Placental pericyte (primary cell): ENCODE measurements at places on chromosomes 12 and 14. TPM values are rescaled to one million over a fixed set of nuclear protein-coding genes. Genes with fewer than 3 reads are reported as not detected.

Gene SP7
- not detected in 2 replicates for total RNA-seq

Gene GLT1D1
- total RNA-seq = not detected in 2 replicates

Gene PSMC6
- total RNA-seq = 77.7 and 107 TPM in 2 replicates

Gene RIN3
- 11.8 and 12.3 TPM in 2 replicates for total RNA-seq

Gene TAS2R42
- total RNA-seq = not detected in 2 replicates

Gene PPP4R4
- 0.43 and 0.88 TPM in 2 replicates for total RNA-seq

Gene CCDC198
- not detected in 2 replicates for total RNA-seq

Gene NPFF
- not detected in 2 replicates for total RNA-seq

Gene TMEM30B
- not detected in 2 replicates for total RNA-seq

Gene KLHL33
- total RNA-seq = under 0.01 TPM in 1 of 2 replicates, not detected in the other

Gene ACTR10
- total RNA-seq = 40.3 and 48.2 TPM in 2 replicates
